ENCODE measurements at places on chromosomes 3 and 15.

DNA sequence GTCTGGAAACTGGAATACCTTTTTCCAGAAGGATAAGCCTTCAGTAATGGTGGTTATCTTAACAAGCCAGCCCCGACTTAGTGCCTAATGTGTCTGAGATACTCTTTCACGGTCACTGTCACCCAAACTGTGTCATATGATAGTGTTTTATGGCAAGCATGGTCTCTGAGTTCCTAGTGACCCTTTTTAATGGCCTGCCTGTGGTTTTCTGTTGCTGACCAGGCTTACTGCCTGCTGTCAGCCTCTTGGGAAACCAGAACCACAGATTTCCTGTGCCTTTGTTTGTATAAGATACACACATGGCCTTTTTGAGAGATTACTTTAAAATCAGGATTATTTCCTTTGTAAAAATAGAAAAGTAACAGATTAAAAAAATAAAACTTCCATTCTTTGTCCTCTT lies 22.4 kb downstream of the HPS3 start:
- DNase-seq: no peak

DNA sequence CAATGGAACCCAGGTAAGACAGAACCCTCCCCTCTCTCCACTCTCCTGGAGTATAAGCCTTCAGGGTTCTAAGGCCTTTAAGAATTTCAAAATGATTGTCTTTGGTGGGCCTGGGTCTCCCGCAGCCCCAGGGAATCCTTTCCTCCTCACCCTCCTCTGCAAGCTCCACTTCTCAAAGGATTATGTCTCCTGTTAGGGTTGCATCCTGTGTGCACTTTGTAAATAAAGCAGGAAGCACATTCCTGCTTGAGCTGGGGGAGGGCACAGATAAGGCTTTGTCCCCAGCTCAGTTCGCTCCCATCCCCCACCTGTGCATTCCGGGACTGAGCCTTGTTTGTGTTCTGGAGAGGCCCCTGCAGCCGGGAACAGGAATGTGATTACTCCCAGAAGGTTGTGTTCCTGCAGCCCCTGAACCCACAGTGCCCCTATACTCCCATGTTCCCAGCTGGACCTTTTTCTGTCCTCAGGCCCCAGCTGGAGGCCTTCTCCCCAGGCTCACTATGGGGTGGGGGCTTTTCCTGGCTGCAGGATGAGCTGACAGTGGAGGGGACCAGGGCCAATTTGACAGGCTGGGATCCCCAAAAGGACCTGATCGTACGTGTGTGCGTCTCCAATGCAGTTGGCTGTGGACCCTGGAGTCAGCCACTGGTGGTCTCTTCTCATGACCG lies 9.5 kb downstream of the TYRO3 start:
- no peak for DNase-seq

DNA sequence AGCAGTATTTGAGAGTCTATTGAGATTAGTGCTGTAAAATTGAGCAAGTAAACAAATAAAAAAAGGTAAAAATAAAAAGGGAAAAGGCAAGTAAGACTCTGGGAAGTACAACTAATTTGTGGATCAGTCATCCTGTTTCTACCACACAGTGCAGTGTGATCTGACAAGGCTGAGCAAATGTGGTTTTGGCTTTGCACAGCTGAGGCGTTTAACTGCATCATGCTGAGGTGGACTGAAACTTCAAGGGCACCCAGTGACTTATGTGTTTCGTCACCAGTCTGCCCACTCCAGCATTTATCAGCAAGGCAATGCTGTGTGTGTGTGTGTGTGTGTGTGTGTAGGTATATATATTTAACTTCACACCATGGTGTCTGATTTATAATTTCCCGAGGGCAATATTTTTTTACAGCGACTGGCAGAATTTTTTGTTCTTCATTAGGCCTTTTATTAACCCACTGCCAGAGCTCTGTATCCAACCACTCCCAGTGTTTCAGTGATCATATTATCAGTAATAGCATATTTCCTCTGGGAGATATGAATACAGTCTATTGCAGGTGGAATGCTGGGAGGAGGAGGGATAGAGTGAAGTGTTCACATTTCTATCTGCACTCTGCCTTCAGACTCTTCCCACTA lies 131.5 kb upstream of the SATB1 start:
- no peak for DNase-seq

DNA sequence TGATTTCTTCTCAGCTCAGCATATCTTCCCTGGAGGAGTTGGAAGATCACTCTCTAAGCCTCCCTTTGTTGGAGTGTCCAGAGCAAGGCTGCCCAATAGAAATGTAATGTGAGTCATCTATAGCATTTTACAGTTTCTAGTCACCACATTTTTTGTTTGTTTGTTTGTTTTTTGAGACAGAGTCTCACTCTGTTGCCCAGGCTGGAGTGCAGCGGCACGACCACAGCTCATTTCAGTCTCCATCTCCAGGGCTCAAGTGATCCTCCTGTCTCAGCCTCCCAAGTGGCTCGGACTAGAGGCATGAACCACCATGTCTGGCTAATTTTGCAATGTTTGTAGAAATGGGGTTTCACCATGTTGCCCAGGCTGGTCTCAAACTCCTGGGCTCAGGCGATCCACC lies 21.3 kb downstream of the KLHL6 start:
- DNase-seq: no peak

DNA sequence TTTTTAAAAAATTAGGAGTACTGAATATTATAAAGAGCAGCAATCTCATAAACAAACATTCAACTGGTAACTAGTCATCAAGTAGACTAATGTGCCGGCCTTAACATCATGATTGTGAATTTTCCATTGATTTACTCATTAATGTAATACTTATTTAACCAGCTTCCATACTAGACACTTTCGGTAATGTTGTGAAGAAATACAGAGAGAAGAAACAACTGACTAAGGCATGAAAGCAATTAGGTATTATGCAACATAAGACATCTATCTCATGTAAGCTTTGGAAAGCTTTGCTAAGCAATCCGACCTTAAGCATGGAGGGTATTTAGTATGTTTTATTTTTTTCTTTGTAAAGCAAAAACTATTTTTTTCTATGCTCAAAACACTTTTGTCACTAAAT lies 108.0 kb downstream of the IL1RAP start:
- DNase-seq: no peak

GRCh38 chr15:63050731-63051155 lies 8.2 kb downstream of the TPM1 start:
- no peak for DNase-seq

GRCh38 chr3:108136561-108137459 lies 46.0 kb upstream of the CD47 start:
- no peak for DNase-seq

DNA sequence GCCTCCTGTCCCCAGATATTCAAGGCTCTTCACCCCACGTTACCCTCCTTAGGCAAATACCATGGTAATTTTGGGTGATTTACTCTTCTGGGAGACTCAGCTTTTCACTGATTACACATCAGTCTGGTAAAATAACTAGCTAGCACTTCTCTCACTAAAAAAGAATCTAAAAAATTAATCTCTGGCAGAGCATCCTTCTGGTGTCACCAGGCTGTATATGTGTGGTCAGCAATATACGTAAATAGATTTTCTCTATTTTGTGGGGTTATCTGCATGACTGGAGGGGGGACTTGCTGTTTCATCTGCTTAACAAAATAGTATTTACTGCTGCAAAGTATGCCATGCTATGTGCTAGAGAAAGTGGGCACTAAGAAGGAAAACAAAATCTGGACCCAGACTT lies 45.1 kb downstream of the LRRC28 start:
- DNase-seq: no peak

DNA sequence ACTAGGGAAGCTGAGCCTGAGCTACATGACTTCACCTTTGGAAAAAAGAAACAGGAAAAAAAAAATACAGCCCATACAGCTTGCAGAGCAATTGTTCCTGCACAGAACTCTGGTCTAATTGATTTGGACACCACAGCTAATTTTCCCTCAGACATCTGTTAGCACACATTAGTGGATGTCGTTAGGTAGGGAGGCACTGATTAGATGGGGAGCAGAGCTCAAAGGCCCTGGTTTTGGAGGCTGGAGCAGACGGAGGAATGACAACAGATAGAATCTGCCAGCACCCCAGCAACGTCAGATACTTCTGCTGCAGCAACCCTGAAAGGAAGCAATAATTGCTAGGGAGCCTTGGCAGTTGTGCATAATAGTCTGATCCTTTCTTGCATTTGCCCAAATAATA lies 398.9 kb downstream of the LSAMP start:
- DNase-seq: no peak

DNA sequence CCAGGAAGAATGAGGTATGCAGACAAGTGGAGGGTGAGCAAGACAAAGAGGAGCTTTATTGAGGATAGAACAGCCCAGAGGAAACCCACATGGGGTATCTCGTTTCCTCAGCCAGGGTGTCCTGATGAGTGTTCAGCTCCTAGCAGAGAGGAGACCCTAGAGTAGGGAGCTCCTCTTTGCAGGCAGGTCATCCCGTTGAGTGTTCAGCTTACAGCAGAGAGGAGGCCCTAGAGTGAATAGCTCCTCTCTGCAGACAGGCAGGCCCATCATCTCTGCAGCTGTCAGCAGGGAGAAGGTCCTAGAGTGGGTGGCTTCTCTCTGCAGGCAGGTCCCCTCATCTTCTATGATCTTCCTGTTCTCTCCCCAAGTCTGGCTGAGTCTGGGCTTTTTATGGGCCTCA lies 90.6 kb upstream of the TNFSF10 start:
- DNase-seq: no peak

GRCh38 chr15:101431301-101431700 lies 58.2 kb downstream of the PCSK6 start:
- no peak for DNase-seq

GRCh38 chr3:4726549-4726948 lies 233.4 kb downstream of the ITPR1 start:
- DNase-seq: no peak

DNA sequence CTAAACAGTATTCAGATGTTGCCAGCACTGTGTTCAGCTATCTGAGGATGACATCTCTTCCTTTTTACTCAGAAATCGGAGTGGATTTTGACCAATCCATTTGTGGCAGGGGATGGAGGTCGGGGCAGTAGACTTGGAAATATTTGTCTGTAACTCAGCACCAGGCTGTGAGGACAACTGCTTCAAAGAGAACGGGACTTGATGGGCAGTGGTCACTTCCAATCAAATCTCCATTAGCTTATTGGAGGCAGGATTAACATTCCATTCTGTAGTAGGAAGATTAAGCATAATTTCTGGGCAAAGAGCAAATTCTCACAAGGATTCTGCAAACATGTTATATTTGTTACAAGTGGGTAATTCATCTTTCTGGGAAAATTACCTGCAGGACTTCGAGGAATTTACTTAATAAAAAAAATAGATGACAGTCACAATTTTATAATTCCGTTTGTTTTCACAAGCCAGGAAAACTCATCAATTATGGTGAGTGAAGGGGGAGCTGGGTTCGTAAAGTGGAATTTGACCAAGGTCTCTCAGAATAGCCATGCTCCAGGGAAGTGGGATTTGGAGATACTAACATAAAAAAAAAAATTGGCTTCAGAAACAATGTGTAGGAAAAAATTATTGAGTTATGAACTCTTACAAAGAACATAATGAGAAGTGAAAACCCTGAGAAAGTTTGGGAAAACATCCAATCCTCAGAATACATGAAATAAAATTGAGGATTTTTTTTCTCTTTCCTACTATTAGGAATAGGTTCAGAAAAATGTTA lies 18.1 kb downstream of the CRABP1 start:
- no peak for DNase-seq

GRCh38 chr15:99167201-99167600 lies 62.3 kb downstream of the SYNM start:
- no peak for DNase-seq

GRCh38 chr15:95644100-95644875 lies 686.2 kb upstream of the NR2F2 start:
- peak; percentile 5 for DNase-seq

All from fibroblast of the conjunctiva (primary cell).